ENCODE measurements at places on chromosomes 6 and 20. TPM values are rescaled to one million over a fixed set of nuclear protein-coding genes. Genes with fewer than 3 reads are reported as not detected.
A peak's percentile ranks its signal among the peaks of the same experiment; 100 is the strongest.

The SLC26A8 gene
- not detected for total RNA-seq

The ECT2L gene
- 0.17 TPM for total RNA-seq

- no peaks in the 10 kb centered on the region for H3K4me1 ChIP-seq
- no peaks in the 10 kb centered on the region for H3K27me3 ChIP-seq
Measured at GRCh38 chr6:6878887-6879585, 228.7 kb upstream of the RREB1 start.

GRCh38 chr6:100381111-100381510 lies 83.6 kb downstream of the SIM1 start:
- no peaks in the 10 kb centered on the region for H3K36me3 ChIP-seq
- no peak overlapping the region for H3K27ac ChIP-seq
- no peak overlapping the region for H3K4me3 ChIP-seq
- no peaks in the 10 kb centered on the region for H3K27me3 ChIP-seq
- DNase-seq: no peak

GRCh38 chr6:131929976-131930375 lies 21.2 kb downstream of the CCN2 start:
- H3K27ac ChIP-seq: no peak overlapping the region
- H3K36me3 ChIP-seq: no peaks in the 10 kb centered on the region
- no peaks in the 10 kb centered on the region for H3K27me3 ChIP-seq
- no peaks in the 10 kb centered on the region for H3K4me1 ChIP-seq

- H3K27me3 ChIP-seq: no peaks in the 10 kb centered on the region
- no peak overlapping the region for H3K4me3 ChIP-seq
- H3K27ac ChIP-seq: no peak overlapping the region
- DNase-seq: no peak
- no peaks in the 10 kb centered on the region for H3K4me1 ChIP-seq
Measured at GRCh38 chr6:130202782-130203181, 20.0 kb downstream of the SAMD3 start.

DNA sequence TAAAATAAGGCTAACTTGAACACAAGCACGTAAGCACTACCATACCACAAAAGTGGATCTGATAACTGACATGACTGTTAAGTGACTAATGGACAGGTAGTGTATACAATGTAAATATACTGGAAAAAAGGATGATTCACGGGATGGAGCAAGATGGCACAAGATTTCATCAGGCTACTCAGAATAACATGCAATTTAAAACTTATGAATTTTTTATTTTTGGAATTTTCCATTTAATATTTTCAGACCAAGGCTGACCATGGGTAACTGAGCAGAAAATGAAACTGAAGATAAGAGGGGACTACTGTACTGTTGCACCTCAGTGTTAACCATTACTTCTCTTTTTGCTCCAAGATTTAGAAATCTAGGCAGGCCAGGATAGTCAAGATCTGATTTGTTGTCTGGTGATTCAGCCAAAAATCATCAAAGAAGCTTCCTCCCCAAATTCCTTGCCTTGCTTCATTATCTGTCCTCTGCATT lies 45.4 kb downstream of the TPBG start:
- H3K27me3 ChIP-seq: no peaks in the 10 kb centered on the region
- H3K4me3 ChIP-seq: no peak overlapping the region
- H3K36me3 ChIP-seq: no peaks in the 10 kb centered on the region
- DNase-seq: peak; percentile 58
- H3K4me1 ChIP-seq: peaks cover 2% of the 10 kb centered on the region
- H3K27ac ChIP-seq: no peak overlapping the region

DNA sequence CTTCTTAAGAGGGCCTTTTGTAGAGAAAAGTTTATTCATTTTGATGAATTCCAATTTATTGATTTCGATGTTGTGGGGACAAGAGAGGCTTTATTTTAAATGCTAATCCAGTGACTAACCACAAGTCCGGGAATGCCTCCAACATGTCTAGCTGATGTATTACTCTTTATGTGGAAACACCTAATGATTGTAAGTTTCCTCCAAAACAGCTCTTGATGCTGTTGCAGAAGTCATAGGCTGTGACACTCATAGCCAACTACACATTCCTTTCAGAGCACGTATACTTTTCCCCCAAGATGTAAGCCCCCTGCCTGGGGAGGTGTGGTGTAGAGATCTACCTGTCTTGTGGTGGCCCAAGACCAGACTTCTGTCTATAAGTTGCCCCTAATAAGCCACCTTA lies 61.3 kb upstream of the RNF24 start:
- no peaks in the 10 kb centered on the region for H3K36me3 ChIP-seq
- peak; percentile 96 for DNase-seq
- no peaks in the 10 kb centered on the region for H3K27me3 ChIP-seq
- no peak overlapping the region for H3K4me3 ChIP-seq
- H3K27ac ChIP-seq: peak overlapping the region; percentile 50

DNA sequence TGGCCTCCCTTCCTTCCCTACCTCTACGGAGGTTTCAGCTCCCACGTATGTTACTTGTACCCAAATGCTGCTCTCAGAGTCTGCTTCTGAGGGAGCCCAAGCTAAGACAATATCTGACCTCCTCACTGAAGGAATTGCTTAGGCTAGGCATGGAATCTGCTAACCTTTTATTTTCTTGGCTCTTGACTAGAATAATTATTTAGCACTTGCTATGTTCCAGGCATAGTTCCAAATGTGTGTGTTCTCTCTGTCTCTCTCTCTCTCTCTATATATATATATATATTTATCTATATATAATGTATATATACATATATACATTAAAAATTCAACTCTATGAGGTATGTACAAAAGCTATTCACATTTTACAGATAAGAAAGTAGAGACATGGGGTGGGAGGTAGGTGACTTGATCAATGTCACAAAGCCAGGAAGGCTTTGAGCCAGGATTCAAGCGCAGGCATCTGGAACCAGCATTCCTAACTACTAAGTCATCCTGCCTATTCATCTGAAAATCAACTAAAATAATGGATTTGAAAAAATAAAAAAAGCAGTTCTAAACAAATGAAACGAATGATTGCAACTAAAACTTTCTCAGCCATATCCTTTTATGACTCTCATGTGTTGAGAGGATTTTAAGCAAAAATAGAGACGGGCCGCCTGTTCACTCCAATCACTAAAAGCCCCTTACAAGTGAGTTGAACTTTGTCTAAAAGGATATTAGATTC lies 189.7 kb upstream of the JAG1 start:
- no peaks in the 10 kb centered on the region for H3K36me3 ChIP-seq
- DNase-seq: peak; percentile 89
- peaks cover 11% of the 10 kb centered on the region for H3K4me1 ChIP-seq
- H3K4me3 ChIP-seq: no peak overlapping the region
- H3K27me3 ChIP-seq: no peaks in the 10 kb centered on the region

GRCh38 chr6:150169609-150170008 lies 26.8 kb downstream of the PPP1R14C start:
- no peak overlapping the region for H3K27ac ChIP-seq
- no peaks in the 10 kb centered on the region for H3K27me3 ChIP-seq
- peak; percentile 64 for DNase-seq
- no peaks in the 10 kb centered on the region for H3K36me3 ChIP-seq
- no peak overlapping the region for H3K4me3 ChIP-seq

- H3K4me3 ChIP-seq: no peak overlapping the region
- H3K27ac ChIP-seq: no peak overlapping the region
- no peaks in the 10 kb centered on the region for H3K36me3 ChIP-seq
Measured at GRCh38 chr20:35975576-35976373, 7.4 kb downstream of the CNBD2 start.

- peaks cover 8% of the 10 kb centered on the region for H3K36me3 ChIP-seq
- DNase-seq: no peak
- peaks cover 4% of the 10 kb centered on the region for H3K4me1 ChIP-seq
- no peak overlapping the region for H3K4me3 ChIP-seq
- no peaks in the 10 kb centered on the region for H3K27me3 ChIP-seq
Measured at GRCh38 chr6:170346649-170347048, 40.1 kb downstream of the FAM120B start.

- DNase-seq: peak; percentile 30
- H3K4me3 ChIP-seq: no peak overlapping the region
- peaks cover 14% of the 10 kb centered on the region for H3K27me3 ChIP-seq
- H3K36me3 ChIP-seq: no peaks in the 10 kb centered on the region
- H3K27ac ChIP-seq: no peak overlapping the region
Measured at GRCh38 chr6:33139596-33140206, 52.6 kb downstream of the COL11A2 start.

DNA sequence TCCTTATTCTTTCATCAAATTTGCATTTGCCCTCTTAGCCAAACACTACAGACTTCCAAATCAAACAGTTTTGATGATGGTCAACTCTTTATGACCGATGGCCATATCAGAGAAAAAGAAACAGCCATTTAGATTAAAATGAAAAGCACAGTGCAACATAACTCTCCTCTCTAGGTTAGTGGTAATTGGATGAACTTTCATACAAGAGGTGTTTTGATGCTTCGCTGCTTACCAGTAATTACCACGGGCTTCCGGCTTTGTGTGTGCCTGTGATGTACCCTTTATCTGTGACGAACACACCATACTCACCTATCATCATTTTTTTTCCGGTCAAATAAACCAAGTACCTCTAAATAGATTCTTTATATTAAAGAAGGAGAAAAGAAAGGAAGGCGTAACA lies 181.8 kb downstream of the FOXA2 start:
- no peak overlapping the region for H3K27ac ChIP-seq
- no peaks in the 10 kb centered on the region for H3K36me3 ChIP-seq
- DNase-seq: no peak
- H3K27me3 ChIP-seq: no peaks in the 10 kb centered on the region

DNA sequence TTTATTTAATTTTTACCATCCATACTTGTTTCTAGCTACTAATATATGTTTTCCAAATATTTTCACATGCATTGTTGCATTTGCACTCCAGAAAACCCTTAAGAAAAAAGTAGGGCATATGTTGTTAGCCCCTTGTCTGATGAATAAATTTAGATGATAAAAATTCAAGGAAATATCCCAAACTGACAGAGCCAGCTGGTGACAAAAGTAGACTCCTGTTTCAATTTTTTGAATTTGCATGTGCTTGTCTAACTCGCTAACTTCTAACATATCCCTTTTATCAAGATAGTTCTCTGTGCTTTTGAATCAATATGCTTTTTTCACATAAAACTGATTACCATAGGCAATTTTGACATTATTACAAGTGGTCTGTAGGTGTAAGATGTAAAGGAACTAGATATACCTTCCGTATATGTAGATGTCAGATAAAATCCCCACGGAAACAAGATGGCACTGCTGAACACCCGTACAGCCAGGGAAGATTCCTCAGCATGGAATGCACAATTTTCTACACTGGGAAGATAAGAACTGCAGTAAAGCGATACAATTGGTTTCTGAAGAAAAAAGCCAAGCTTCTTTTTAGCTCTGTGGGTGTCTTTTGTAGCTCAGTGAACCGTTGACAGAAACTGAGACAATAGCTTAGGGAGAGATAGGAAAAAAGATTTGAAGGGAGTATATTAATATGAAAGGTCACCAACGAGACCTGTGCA lies 437.6 kb upstream of the RNF217 start:
- no peaks in the 10 kb centered on the region for H3K4me1 ChIP-seq
- no peak overlapping the region for H3K4me3 ChIP-seq
- no peak for DNase-seq
- no peaks in the 10 kb centered on the region for H3K36me3 ChIP-seq
- H3K27ac ChIP-seq: no peak overlapping the region

- peaks cover 6% of the 10 kb centered on the region for H3K4me1 ChIP-seq
- H3K27ac ChIP-seq: no peak overlapping the region
- no peak overlapping the region for H3K4me3 ChIP-seq
- no peaks in the 10 kb centered on the region for H3K36me3 ChIP-seq
Measured at GRCh38 chr6:119283214-119283613, 66.3 kb downstream of the MAN1A1 start.

GRCh38 chr20:2405693-2406065 lies 25.0 kb downstream of the TGM6 start:
- H3K27me3 ChIP-seq: no peaks in the 10 kb centered on the region
- no peak for DNase-seq
- H3K36me3 ChIP-seq: no peaks in the 10 kb centered on the region
- no peak overlapping the region for H3K4me3 ChIP-seq
- H3K4me1 ChIP-seq: no peaks in the 10 kb centered on the region

- no peak within 1 kb of the TSS for H3K4me3 ChIP-seq
- H3K27me3 ChIP-seq: no peaks in the 10 kb centered on the region
- H3K27ac ChIP-seq: no peak within 1 kb of the TSS
- peak; percentile 8 for DNase-seq
Measured at GRCh38 chr6:32816746-32817204, at the start of gene HLA-DOB. Gene HLA-DOB, minus strand, starts transcription at chr6:32817002. Its CDS starts 51 bp downstream, at chr6:32816951.

DNA sequence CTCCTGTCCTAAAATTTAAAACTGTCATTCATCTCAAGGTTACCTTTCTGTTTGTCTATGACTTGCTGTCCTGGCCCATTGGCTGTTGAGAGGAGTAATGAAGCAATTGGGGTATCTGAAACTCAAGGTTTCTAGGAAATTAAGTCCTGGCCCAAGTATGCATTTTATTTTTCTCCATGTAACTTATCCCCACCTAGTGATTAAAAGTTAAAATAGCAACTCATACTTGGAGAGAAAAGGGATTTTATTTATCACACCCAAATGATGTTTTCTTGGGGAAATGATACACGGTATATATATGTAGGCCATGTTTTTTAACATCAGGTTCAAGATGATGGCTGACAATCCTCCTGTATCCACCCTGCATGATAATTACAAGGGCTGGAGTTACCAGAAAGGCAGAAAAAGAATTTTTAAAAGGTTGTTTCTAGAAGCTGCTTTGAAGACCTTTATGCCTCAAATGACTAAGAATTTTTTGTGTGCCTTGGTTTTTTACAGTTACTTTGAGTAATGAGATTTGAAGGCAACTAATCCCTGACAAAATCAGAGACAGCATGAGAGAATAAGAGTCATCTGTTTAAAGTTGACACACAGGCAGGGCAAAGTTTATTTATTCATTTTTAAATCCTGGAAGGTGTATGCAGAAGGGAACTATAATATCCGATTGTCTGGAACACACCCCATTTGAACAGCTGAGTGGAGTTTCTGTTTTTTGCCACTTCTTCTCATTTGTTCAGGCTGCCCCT lies 28.9 kb upstream of the C6orf58 start:
- H3K4me3 ChIP-seq: no peak overlapping the region
- H3K36me3 ChIP-seq: no peaks in the 10 kb centered on the region
- DNase-seq: no peak
- no peaks in the 10 kb centered on the region for H3K4me1 ChIP-seq

All from fibroblast of lung (primary cell).